Nucleus accumbens (tissue), 56 donors: ENCODE measurements at places on chromosomes 2 and 18.

- DNase-seq, result no peak
Observed at GRCh38 chr2:137254052-137254451, 488.7 kb downstream of the THSD7B start.

DNA sequence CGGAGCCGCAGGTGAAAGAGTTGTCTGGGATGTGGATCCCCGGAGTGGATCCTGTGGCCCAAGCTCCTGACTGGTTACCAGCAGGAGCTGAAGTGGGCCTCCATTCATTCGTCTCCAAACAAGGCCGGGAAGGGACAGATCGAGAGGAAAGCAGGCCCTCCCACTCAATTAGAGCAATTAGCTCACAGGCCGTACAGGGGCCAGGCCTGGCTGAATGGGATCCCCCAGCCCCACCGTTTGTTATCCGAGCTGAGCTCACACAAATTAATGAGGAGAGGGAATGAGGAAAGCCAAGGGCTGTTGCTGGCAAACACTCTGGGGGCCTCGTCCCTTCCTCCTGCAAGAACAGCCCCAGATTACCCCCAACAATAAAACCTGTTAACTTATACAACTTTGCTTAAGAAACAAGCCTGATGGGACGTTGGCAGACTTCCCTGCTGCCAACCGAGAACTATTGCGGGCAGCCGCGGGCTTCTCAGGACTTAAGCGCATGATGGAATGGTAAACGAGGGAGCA, 338.0 kb downstream of the BCL11A start:
- no peak for DNase-seq

DNA sequence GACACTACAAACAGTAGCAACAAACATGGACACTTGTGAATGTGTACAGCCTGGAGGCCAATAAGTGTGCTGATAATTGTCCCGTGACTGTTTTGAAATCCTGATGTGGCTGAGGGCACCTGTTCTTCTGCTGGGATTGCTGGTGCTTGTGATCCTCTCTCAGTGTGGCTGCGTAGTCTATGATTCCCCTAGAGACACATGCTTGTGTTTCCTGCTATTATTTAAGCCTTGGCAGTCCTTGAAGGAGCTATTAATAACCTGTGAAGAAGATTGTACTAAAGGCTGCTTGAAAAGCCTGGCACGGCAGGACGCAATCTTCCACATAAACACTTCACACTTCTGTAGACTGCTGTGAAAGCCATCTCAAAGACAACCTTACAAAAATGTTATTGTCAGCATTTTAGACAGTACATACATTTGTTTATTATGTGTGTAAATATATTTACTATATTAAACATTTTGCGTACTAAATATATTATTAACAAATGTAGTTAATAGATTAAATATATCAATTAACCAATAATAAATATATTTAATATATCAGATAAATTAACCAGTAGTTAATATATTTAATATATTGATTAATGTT, 71.4 kb downstream of the GALR1 start:
- no peak for DNase-seq

DNA sequence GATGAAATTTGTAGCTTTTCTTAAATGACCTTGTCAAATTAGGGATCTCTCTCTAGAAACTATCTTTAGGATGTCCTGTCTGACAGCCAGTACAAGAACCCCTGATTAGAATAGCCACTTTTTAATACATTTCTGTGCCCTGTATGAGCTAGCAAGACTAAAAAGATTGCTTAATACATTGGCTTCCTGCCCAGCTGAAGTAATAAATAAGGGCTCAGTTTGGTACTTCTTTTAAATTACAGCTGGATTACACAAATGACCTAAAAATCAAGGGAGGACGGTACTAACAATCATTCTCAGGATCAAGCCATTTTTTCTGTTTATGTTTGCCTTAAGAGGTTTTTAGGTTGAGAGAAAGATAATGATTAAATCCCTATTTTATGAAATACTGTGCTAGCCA, 11.6 kb upstream of the OLA1 start:
- no peak for DNase-seq

- no peak for DNase-seq
Observed at GRCh38 chr2:98026927-98027522, 31.3 kb upstream of the TMEM131 start.

- DNase-seq, result no peak
Observed at GRCh38 chr2:42622943-42623676, 54.7 kb downstream of the MTA3 start.

DNA sequence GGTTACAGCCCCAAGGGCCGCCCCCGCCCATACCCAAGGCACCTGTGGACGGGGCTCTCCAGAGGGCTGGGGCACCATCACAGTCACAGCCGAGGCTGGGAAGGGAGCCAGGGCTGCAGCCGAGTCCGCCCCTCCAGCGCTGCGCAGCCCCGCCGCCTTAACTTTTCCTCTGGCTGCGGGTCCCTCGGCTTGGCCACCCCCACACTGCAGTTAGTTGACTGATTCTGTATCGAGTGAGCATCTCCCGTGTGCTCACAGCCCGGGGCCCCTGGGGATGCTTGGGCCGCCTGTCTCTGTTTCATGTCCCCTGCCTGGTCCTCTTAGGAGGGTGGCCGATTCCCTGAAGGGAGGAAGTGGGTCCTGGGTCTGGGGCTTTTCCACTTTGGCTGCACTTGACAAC, 33.7 kb downstream of the EMILIN2 start:
- no peak for DNase-seq
